ENCODE measurements at places on chromosomes 7 and 10.

DNA sequence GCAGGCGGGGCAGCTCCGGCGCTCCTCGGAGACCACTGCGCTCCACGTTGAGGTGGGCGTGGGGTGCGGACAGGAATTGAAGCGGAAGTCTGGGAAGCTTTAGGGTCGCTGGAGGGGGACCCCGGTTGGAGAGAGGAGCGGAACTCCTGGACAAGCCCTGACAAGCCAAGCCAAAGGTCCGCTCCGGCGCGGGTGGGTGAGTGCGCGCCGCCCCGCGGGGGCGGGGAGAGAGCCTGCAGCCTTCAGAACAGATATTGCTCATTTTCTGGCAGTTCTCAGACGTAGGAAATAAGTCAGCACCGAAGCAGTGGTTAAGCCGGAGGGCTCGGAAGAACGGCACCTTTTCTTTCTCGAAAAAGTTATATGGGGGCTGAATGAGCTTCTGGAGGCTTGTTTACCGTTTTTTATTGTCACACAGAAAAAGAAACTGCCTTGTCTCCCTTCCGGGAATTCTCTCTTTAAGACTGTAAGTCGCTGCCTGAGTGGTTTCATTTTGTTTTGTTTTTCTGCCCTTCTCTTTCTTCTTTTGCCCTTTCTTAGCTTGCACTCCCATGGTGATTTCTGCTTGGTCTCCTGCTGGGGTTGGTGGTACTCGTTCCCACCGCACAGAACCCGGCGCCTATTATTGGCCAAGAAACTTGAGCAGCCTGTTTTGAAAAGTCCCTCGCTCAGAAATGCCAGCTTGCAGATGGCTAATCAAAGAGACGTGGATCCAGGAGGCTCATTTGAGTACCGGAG lies 732 bp downstream of the FAS start:
- DNase-seq = peak; percentile 47

DNA sequence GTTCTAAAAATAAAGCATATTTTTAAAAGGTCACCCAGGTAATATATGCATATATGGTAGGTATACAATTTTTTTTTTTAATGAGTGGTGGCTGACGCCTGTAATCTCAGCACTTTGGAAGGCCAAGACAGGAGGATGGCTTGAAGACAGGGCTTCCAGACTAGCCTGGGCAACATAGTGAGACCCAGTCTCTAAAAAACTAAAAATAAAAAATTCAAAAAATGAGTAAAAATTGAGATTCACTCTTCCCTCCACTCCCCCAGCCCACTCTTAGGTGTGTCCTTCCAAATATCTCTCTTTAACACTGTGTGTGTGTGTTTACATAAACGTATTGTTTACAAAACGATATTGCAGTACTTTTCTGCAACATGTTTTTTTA lies 929 bp upstream of the ANXA11 start:
- no peak for DNase-seq

DNA sequence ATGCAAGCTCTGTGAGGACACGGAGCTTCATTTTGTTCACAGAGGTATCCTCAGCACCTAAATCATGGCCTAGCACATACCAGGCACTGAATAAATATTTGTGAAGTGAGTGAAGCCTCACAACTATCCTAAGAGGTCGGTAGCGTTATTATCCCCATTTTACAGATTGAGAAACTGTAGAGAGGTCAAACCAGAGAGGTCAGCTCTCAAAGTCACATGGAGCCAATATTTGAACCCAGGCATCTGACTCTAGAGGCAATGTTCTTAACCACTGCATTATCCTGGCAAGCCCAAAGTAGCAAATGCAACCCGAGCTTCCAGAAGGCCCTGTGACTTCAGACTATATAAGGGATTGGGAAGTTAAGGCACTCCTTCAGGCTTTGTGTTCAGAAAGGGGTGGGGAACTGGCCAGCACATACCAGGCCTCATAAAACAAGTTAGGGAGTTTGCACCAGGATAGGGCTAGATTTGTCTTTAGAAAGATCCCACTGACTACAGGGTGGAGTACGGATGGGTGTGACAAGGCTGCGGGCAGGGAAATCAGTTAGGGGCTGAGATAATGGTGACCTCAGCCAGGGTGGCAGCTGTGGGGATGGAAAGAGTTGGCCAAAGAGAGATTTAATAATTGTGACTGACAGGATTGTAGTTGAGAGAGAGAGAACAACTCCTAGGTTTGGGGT lies 101.4 kb downstream of the TBXAS1 start:
- no peak for DNase-seq

GRCh38 chr7:151658778-151659177 lies 139.1 kb upstream of the RHEB start:
- DNase-seq = no peak

DNA sequence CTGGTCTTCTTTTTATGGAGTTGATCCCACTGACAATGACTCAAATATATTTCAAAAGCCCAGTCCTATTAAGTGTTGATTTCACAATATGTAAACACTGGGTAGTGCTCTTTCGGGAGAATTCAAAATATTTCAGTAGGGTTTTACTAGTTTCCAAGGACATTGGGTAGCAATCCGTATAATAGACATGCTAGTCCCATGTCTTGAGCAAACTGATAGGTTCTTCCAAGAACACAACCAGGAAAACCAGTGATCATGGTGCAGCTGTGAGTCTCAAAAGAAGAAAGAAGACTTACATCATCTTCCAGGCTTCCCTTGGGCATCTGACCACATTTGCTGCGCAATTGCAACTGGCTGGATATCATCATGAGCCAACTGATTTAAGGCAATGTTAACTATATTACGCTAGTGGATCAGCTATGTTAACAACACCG lies 59.3 kb upstream of the APBB1IP start:
- no peak for DNase-seq

DNA sequence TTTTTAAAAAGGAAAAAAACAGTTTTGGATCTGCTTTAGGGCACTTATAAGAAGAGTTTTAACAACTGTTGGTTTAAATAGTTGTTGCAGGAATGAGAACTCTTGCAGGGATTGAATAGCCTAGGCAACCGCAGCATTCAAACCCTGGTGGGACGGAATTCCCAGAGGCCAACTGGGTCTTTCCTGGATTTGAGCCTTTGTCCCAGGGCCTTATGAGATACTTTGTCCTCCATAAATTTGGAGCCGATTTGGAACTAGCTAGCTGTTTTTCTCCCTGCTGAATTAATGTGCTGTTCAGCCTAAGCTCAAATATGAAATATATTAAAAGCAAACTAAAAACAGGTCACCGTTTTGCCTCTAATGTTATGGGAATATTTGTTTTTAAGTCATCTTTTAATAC lies 109.6 kb downstream of the LRMDA start:
- no peak for DNase-seq

DNA sequence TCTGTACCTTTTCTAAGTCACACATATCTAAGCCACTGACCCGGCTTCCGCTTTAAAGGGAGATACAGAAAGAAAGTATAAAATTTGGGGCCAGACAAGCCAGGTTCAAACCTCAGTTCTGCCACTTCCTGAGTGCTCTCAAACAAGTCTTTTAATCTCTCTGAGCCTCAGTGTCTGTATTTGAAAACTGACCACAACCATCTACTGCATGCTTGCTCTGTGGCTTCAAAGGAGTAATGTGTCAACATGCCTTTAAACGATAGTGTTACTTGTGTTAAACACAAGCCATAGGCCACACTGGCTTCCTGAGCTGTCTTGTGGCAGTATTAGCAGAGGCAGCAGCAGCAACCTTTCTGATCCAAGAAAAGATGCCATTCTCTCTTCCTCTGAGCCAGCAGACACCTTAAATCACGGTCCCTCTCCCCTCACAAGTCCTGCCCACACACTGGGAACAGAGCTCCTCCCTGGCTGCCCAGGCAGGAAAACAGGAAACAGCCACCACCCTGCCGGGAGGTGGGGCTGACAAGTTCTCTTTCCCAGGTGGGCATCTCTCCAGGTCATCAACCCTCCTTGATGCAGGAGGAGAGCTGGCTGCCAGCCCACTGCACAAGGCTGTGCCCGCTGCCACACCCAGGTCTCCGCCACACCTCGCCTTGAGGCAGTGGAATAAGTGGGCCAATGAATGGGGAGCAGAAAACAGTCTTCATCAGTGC lies 10.7 kb downstream of the HIP1 start:
- no peak for DNase-seq

GRCh38 chr10:124671486-124672075 lies 72.6 kb downstream of the FAM53B start:
- DNase-seq = no peak

DNA sequence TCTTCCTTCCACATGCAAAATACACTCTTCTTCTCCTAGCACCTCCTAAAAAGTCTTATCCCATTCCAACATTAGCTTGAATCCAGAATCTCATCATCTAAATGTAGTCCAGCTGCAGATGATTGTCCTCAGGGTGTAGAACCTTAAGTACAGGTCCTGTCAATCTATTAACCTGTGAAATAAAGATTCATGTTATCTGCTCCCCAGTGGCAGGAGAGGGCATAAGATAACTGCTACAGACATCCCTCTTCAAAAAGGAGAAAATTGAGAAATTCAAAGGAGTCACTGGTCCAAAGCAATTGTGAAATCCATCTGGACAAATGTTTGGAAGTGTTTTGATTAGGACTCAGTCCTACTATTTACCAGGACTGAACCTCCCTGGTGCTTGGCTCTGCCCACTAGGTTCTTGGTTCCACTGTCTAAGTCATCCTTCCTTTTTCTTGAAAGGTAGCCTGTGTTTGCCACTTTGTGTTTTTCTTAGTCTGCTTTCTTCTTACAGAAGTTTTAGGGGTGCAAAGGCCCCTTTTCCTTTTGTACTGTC lies 96.2 kb downstream of the ADD3 start:
- no peak for DNase-seq

DNA sequence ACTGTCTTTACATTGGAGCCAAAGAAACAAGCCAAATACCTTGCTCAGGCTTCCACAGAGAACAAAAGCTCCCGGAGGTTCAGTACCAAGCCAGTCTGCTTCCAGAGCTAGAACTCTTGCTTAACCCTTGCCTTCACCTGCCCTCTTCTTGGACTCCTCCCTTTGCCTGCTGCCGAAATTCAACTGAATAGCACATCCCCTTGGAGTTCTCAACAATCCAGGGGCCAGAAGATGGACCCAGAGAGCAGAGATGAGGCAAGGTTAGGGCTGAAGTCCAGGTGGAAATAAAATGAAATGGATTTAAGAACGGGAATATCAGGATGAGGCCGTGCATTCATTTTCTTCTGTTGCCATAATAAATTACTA lies 876 bp upstream of the PIK3AP1 start:
- no peak for DNase-seq

DNA sequence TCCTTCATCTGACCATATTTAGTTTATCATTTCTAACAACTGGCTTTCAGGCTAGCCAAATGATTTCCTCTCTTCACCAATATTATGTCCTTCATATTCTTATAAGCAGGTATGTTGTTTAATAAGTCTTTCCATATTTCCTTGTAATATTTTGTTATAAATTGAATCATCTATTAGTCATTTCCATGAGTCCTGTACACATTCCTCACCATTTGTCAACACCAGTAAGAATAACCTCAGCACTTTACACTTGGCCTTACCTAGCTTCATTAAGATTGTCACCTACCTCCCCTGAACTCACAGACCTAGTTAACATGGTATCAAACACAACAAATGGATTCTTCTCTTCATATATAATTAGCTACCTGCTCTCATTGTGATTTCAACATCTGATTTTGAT lies 282.3 kb downstream of the SEMA3D start:
- no peak for DNase-seq

DNA sequence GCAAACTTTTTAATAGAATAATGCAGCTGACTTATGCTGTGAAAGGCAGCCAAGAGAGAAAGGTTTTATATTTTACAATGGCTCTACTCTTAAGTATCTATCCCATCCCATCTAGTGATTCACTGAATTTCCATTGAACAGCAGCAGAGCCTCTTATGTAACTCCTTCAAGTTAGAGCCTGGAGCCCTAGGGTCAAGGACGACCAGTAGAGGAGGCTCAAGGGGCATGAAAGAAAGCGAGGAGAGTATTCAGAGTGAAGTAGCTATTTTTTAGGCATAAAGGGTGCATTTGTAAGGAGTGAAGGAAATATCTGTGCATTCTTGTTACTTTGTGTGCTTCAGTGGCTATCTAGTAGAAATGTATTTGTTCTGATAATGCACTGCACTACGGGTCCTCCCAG lies 180.2 kb upstream of the TPK1 start:
- no peak for DNase-seq

GRCh38 chr10:13893926-13894325 lies 307.2 kb downstream of the PRPF18 start:
- DNase-seq = no peak

DNA sequence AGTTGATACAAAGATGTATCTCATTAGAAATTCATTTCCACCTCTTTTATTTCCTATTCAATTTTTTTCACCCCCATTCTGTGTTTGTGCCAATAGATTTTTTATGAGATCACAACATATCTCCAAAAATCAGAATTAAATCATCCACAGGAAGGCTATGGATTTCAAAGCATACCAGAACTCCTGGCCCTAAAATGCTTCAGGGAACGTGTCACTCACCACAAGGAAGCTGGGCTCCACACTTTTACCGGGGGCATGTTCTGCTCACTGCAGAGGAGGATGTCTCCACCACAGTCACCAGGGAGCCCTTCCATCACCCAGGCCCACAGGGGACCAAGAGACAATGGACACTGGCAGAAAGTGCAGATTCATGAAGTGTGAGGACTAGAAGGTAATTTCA lies 456.8 kb downstream of the KCNMA1 start:
- DNase-seq = no peak

- DNase-seq = no peak
Observed at GRCh38 chr7:120229084-120229483, 43.9 kb upstream of the KCND2 start.

DNA sequence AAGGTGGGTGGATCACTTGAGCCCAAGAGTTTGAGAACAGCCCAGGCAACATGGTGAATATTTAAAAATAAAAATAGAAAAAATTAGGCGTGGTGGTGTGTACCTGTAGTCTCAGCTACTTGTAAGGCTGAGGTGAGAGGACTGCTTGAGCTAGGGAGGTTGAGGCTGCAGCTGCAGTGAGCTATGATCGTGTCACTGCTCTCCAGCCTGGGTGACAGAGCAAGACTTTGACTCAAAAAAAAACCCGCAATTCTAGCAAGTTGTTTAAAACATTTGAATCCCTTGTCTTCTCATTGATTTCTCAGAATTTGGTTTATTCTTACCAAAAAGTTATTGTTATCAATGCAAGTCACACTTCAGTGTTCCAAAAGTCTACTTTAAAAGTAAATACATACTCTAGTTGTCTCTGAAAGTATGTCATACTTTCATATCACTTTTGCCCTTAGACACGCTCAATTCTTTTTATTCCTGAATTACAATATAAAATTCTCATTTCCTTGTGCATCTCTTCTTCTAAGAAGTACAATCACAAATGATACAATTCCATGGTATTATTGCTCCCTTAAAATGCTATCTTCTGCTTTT lies 6.3 kb downstream of the EPC1 start:
- DNase-seq = no peak

DNA sequence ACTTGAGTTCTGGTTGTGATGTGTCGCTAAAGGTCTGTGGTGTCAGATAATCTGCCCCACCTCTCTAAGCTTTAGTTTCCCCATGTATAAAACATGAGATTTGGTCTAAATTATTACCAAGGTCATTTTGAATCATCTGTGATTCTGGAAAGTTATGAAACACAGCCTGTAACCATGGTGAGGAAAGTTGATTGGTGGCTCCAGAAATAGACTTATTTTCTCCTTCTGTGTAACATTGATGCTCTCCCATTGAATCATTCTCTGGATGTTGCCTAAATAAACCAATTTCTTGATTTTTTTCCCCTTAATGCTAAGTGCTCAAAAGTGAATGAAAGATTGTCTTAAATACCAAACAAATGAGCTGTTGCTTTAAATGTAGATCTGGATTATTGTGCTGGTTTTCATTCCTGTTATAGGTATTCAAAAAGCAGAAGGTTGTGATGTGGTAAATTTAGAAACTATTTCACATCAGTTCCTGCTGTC lies 30.0 kb upstream of the PCGF5 start:
- no peak for DNase-seq
